ENCODE measurements at places on chromosomes 4 and X. TPM values are rescaled to one million over a fixed set of nuclear protein-coding genes. Genes with fewer than 3 reads are reported as not detected.
A peak's percentile ranks its signal among the peaks of the same experiment; 100 is the strongest.

The ZXDA gene
- 0.16 TPM for total RNA-seq

The EMCN gene
- 4.3 TPM for total RNA-seq

DNA sequence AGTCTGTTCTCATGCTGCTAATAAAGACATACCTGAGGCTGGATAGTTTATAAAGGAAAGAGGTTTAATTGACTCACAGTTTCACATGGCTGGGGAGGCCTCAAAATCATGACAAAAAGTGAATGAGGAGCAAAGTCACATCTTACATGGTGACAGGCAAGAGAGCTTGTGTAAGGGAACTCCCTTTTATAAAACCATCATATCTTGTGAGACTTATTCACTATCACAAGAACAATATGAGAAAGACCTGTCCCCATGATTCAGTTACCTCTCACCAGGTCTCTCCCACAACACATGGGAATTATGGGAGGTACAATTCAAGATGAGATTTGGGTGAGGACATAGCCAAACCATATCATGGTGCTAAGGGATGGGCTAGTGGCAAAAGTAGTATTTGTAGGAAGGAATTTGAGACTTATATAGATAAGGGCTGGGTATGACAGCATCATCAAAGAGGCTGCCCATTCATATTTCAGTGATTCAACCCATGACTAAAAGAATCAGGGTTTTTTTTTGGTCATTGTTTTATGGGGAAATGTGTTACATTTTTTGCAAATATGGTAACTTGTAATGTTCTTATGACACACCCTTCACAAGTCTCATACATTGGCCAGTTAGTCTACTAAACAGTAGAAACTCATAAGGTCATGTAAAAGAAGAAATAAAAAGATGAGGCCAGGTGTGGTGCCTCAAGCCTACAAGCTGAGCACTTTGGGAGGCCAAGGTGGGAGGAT is 34.7 kb downstream of the NUP62CL start:
- DNase-seq, result no peak

- DNase-seq, result peak; percentile 77
Measured at GRCh38 chr4:147590249-147590920, 26.8 kb upstream of the TMEM184C start.

DNA sequence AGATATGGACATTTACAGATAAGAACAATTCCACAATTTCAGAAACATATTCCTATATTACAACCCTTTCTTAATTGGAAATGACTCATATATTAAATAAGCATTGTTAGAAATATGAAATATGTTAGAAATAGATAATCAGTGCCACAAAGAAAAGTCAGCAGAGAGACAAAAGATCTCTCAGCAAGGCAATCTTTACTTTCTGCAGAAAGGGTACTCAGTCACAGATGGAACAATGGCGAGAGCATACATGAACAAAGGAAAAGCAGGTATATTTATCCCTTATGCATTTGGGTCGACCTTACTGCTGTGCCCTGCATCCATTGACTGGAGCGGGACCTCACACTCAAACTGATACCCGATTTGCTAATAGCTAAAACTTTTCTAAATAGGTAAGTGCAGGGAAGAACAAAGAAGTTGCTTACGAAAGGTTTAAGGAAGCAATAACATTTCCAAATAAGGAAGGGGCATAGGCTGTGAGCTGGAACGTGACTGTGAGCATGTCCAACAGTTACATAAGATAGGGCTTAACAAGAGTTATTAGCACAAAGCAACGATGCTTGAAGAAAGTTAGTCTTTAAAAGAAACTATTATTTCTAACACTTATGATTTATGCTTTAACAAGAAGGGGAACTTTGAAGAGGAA is 40.8 kb downstream of the MGARP start:
- DNase-seq, result no peak

The TLR10 gene
- total RNA-seq, result not detected

GRCh38 chrX:47390780-47391179 is 20.4 kb downstream of the ZNF157 start:
- no peak for DNase-seq

- DNase-seq, result no peak
Measured at GRCh38 chr4:93187892-93188291, 640.7 kb upstream of the ATOH1 start.

DNA sequence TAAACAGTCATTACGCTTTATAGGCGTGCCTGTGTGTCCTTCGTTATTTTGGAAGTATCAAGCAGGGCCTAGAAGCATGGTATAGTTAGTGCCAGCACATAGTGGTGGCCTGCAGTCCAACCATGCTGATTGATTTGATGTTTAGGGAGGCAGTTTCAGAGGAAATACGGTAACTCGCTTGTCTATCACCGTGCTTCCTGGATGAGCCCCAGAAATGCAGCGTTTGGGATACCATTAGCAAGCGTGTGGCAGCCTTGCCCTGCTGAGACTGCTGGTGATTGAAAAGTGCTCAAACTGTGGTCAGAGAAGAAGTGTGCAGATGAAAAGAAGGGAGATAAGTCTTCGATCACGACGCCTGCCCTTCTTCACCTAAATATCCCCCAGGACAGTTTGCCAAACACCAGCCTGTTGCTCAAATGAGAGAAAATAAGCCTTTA is 158.4 kb downstream of the CHIC2 start:
- no peak for DNase-seq

DNA sequence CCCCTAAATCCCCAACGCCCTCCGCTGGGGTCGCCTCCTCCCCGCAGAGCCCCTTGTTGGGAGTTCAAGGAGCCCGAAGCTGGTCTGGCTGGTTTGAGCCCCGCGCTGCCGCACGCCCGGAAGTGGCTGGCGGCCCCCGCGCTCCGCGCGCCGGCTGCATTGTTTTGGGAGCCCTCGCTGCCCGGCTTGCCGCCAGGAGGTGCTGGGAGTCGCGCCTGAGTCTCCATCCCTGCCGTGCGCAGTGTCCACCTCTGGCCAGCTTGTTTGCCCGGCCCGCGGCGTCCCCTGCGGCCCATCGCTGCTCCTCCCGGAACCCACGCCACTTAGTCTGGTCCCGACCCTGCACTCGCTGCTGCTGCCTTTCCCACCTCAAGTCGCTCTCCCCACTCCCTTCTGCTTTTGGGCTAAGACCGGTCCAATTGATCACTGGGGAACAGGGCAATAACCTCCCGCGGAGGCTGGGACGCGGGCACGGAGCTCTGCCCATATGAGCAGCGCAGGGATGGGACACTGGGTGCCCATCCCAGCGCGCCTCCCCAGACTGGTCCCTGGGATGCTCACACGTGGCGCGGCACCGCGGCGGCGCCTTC is 2.2 kb upstream of the SFRP2 start:
- peak; percentile 32 for DNase-seq

The PABPC1L2A gene
- not detected for total RNA-seq

DNA sequence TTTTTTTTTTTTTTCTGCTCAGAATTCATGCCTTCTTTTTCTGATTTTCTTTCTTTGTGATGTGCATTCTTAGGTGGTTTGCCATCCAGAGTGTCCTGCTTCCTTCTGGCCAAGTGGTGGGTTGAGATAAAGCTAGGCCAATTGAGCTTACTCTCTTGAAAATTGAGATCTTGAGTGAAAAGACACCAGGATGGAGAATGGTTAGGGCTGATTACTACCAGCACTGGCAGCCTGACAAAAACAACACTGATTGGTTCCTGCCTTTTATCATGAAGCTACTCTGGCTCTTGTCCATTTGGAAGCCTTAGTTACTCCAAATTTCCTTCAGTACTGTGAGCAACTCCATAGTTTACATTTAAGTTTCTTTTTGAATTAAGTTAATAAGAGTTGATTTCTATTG is 404.0 kb downstream of the PPARGC1A start:
- no peak for DNase-seq

DNA sequence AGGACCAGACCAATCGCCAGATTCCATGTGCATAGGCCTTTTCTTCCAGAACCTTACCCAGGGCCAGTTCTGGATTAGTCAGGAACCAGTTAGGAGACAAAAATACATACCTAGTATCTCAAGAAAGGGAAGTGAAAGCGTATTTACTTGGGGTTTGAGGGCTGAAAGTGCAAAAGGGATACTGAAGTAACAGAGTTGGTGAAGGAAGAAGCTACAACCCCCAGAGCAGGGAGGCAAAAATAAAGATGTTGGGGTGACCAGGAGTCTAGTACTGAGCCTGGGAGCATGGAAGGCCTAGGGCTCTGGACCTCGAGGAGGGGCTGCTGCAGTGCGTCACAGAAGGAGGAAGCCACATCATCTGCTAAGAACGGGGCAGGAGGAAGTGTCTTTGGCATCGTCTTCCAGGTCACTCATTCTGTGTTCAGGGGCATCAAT is 38.3 kb downstream of the TKTL1 start:
- DNase-seq, result no peak

The TKTL2 gene
- total RNA-seq, result not detected

GRCh38 chr4:132227151-132227856 is 921.8 kb upstream of the PCDH10 start:
- no peak for DNase-seq

The PDHA1 gene
- total RNA-seq, result 156 TPM

DNA sequence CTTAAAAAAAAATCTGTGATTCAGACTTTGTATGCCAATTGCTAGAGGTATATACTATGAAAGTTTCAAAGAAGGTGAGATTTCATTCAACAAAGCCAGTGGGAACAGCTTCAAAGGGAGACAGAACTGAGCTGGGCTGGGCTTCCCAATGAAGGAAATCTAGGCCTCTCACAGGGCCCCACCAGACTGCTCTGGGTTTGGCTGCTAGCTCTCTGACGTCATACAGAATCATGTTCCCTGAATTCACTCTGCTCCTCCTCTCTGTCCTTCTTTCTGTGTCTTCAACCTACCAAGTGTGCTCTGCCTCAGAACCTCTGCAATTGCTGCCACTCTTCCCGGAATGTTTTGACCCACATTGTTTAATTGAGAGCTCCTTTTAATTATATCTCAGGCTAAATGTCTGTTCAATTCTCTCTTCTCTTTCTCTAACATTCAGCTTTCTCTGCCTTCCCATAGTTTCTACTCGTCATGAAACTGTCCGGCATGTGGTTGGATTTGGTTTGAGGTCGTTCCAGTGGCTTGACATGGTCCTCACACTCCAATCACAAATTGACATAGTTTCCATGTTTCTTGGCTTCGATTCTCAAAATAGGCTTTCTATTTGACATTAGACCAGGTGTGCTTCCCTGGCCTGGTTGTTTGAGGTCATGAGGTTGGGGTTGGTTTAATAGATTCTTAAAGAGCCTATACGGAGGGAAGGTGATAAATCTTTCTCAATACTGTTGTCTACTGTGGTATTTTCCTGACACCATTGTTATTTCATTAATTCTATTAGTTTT is 282.1 kb upstream of the EMCN start:
- no peak for DNase-seq

DNA sequence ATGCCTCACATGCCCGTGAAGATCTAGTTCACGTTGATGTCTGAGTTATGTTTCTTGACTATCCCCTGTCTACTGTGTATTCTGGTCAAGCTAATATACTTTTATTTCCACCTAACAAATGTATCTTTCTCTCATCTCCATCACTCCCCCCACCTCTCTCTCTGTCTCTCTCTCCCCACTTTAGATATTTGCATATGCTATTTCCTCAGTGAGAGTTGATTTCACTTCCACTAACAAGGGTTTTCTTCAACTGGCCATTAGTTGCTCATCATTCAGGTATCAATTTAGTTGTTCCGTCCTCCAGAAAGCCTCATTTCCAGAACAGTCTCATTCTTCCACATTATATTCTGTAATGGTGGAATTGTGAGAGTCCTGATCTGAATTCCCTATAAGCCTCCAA is 1777.8 kb upstream of the TENM3 start:
- DNase-seq, result no peak

The ARHGEF6 gene
- total RNA-seq, result 0.98 TPM

DNA sequence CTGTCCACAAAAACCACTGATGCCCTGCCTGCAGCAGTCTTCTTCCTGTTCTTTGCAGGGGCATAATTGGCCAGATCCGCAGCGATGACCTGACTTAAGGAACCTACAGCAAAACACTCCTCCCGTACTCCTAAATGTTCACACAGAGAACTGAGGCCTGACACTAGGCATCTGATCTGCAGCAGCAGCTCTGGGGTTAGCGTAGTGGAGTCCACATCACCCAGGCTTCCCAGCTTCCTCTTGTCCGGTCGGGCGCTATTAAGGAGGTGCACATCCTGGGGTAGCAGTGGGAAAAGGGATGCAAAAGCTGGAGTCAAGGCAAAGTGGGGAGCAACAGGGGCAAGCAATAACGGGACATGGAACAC is 758 bp downstream of the SCFD2 start:
- no peak for DNase-seq

The HPGDS gene
- total RNA-seq, result not detected

DNA sequence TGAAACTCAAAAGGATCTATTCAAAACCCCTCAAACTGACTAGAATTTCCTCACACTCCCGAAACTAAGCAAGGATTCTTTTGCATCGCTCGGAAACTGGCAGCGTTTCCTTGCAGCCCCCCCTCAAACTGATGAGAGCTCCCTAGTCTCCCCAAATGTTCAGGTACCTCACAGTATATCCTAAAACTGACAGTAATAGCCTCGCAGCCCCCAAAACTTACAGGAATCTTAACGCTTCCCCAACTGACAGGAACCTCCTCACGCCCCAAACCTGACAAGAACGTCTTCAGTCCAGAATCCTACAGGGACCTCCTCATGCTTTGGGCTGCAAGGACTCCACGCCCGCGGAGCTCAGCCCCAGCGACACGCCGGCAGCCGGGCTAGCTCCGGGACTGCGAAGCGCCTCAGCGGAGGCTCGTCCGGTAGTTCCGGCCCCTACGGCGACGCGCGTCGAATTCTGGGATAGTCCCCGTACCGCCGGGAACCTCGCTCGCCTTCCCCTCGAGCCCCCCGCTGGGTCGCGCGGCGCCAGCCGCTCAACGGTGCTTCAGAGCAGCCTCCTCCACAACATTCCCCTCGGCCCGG is 640 bp downstream of the PHF8 start:
- no peak for DNase-seq

The SLC10A6 gene
- not detected for total RNA-seq

The MAGED2 gene
- total RNA-seq, result 423 TPM

DNA sequence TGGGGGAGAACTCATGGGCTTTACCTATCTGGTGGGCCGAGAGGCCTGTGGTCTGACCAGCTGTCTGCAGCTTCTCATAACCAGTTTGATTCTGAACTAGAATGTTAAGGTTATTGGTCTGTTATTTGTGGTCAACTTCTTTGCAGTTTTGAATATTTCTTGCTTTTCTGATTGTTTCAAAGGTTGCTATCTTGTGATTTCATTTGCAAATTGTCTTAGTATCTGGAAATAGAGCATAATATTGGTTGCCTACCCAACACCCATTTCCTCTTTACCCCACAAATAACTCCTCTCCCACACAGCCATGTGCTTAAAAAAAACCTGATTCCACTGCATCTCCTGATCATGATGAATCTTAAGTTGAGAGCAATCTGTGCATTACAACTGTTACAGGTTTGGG is 39.1 kb upstream of the BMP2K start:
- no peak for DNase-seq

- no peak for DNase-seq
Measured at GRCh38 chr4:87489678-87490077, 39.5 kb downstream of the SPARCL1 start.

GRCh38 chr4:64705989-64706388 is 296.7 kb upstream of the TECRL start:
- no peak for DNase-seq

- DNase-seq, result no peak
Measured at GRCh38 chr4:143625632-143626031, 74.8 kb downstream of the FREM3 start.

The SERTM2 gene
- total RNA-seq, result 3.7 TPM
